ENCODE measurements at places on chromosomes 2 and 18.
A peak's percentile ranks its signal among the peaks of the same experiment; 100 is the strongest.

- no peak for DNase-seq
These were observed 139.6 kb downstream of the TRABD2A start for GRCh38 chr2:84741182-84741822.

DNA sequence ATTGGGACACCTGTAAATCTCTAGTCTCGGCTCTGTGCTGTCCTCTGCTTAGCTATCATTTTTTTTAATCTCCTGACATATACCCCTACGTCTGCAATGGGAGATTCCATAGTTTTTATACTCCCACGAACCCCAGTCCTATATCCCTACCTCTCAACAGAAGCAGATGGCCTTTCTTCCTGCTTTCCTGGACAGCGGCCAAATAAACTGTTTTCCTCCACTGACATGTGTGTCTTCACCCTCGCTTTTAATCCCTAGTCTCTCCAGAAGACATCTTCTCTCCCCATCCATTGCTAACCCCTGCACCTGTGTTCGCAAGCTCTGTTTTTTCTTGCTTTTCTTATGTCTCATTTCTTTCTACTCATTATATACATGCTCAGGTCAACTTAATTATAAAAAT, 395.4 kb downstream of the EPHA4 start:
- DNase-seq: no peak

DNA sequence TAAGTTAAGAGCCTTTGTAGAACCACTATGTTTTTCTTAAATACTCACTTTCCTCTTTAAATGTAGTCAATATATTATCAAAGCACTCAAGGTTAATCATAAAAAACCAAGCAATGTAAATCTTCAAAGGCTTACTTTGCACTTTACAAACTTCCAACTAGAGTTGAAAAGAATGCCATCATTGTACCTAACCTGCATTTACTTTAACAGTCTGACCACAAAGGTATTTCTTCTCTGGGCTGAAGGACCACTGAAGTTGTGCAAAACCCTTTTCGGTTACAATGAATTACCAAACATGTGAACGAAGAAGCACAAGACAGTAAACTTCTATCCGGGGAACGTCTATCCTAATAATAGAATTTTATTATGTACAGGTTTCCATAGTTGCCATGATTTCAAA, 3.0 kb downstream of the HNRNPLL start:
- no peak for DNase-seq

- no peak for DNase-seq
These were observed 317.4 kb upstream of the HNRNPA3 start for GRCh38 chr2:176895158-176895557.

DNA sequence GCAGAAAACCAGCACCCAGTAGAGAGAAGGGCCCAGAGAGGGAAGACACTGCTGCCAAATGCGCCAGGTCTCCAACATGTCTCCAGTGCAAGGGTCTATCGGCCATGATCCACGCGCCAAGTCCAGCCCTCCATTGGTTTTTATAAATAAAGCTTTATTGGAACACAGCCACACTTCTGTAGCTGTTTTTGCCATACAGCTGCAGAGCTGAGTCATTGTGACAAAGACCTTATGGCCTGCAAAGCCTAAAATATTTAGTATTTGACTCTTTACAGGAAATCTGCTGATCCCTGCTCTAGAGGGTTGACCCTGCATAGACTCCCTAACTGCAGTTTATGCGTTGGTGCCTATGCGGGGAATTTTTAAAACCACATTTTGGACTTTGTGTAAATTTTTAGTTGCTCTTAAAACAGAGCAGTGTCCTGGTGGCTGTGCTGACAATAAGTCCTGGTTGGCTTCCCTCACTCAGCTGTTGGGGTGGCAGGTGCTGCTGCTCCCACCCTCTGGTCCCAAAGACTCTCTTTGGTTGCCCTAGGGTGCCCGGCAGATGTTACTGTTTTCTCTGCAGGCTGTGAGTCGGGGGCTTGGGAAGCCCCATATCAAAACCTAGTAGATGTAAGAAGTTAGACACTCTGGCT, 154.9 kb downstream of the CTIF start:
- no peak for DNase-seq

- DNase-seq: no peak
These were observed 121.0 kb downstream of the KLHL29 start for GRCh38 chr2:23505984-23506380.

DNA sequence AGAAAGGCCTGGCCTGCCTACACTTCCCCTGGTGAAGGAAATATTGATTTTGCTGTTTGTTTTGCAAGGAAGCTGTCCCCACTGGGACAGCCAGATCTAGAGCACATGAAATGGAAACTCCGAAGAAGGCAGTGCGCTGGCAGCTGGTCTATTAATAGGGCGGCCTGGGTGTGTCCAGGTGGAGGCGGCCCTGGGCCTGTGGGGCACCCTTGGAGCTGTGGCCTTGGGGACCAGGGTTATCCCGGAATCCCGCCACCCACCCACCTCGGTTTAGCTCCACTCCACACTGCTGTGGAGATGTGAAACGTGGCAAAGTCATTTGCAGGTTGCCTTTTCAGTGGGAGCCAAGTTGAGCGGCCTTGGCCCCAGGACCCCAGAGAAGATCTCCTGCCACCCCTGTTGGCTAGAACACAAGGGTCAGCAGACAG, 204.3 kb downstream of the KLHL29 start:
- no peak for DNase-seq

GRCh38 chr2:179180242-179180641, 84.4 kb downstream of the SESTD1 start:
- no peak for DNase-seq

- no peak for DNase-seq
These were observed 185.7 kb downstream of the MTCL1 start for GRCh38 chr18:8890957-8891464.

DNA sequence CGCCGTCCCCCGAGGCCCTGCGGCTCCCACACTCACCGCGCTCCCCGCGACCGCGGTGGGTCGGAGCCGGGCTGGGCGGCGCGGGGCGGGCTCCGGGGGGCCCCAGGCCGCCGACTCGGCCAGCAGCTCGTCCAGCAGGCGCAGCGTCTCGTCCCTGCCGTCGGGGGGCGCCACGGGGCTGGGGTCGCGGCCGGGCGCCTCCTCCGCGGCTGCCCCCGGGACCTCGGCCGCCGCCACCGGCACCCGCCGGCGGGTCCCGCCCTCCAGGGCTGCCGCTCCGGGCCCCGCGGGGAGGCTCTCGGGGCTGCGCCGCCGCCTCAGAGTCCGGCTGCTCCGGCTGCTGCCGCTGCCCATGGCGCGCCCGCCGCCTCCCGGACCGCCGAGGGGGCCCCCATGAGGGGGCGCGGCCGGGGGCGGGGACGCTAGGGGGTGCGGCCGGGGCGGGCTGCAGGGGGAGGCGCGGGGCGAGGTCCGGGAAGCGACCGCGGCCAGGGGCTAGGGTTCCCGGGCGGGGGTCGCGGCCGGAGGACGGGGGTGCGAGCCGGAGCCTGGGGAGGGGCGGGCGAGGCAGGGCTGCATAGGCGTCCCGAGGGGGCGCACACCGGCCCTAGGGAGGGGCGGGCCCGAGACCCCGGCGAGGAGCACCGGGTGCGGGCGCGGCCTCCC, at the start of gene CYS1:
Gene CYS1, minus strand, starts transcription at position 542 of the 666 bp plus-strand sequence. Its CDS starts 188 bp downstream, at position 354.
- DNase-seq: peak; percentile 53

- DNase-seq: no peak
These were observed 79.1 kb downstream of the MOGAT1 start for GRCh38 chr2:222750533-222750932.

DNA sequence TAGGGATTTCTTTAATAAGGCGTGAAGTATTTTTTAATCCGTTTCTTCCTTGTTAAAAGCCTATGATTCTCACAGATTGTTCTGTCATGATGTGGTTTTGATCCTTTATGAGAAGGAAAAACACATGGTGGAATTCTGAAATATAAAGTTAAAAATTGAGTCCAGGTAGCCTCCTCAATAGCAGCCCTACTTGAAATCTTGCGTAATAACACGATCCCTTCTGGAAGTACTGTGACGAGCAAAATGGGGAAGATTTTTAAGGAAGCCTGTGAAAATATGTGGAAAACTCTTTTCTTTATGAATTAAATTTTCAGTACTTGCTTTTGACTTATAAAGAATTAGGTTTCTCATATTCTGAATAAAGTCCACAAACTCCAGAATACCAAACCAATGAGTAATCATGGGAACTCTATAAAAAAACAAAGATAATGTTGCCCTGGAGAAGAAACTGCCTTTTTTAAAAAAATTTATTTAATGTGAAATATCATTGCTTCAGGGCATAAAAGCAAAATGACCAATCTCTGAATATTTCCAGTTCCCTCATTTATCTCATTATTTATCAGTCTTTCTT, 476.4 kb upstream of the ZEB2 start:
- no peak for DNase-seq

DNA sequence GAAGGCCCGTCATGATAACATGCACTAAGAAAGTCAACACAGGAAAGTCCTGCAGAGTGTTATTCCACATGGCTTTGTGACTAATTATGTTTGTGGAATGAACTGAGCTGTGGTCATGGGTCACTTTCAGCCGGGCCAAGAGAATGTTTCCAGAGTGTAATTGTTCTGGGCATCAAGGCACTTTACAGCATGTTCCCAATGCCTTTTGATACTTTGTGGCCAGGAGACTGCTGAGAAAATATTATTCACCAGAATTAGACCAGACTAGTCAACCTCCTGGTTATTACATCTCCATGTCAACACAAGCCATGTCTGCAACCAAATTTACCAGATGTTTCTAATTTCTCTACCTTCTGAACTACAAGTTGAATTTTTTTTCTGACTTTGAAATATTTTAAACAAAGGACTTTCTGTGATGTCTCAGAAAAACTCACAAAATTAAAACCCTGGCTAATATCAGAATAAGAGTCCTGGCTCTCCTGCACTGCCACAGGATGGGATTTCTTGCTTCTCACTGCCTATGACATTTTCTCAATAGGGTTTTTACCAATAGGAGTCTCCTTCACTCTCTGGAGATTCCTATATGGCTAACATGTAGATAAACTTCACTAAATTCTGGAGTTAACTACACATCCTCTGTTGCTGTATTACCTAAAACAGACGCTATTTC, 90.6 kb upstream of the WDR75 start:
- DNase-seq: peak; percentile 36

DNA sequence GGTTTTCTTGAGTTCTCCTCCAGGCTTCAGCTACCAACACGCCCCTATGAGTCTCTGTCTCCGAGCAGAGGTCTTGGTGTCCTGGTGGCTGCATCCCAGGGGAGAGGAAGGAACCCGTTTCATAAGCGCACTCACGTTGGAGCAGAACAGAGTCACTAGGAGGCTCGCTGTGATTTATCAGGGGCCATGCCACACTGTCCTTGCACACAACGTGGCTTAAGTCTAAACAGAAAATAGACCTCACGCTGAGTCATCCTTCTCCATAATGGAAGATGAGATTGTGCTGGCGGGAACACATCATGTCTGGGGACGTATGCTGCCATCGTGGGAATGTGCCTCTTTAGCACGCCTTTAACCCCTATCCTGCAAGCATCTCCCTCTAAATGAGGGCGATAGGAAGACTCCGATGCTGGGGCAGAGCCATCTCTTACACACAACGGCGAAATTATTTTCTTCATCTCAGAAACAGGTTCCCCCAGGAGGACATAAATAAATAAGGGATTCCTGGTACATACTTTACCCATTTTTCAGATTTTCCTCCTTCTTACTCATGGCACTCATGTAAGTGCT, 211.4 kb downstream of the KLHL29 start:
- DNase-seq: no peak

DNA sequence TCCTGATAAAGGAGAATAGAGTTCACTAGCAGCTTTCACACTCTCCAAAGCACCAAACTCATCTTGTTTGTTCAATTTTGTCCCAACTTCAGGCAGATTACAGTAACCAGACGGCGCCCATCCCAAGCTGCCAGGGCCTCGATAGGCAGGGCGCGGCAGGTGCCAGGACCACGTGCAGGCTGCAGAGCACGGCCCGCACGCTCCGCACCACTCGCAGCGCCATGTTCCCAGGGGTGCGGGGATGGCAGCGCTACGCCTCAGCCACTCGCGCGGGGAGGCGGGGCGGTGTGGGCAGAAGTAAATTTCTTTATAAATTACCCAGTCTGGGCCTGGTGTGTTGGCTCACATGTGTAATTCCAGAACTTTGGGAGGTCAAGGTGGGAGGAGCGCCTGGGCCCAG, 30.3 kb upstream of the INO80D start:
- DNase-seq: no peak

DNA sequence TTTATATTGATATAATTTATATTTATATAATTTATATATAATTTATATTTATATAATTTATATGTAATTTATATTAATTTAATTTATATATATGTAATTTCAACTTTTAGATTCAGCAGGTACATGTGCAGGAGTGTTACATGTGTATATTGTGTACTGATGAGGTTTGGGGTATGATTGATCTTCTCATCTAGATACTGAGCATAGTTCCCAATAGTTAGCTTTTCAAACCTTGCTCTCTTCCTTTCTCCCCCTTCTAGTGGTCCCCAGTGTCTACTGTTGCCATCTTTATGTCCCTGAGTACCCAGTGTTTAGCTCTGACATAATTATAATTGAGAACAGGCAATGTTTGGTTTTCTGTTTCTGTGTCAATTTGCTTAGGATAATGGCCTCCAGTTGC, 1335.3 kb upstream of the CDH2 start:
- no peak for DNase-seq

- no peak for DNase-seq
These were observed 262.5 kb downstream of the CDH20 start for GRCh38 chr18:61595615-61596251.

DNA sequence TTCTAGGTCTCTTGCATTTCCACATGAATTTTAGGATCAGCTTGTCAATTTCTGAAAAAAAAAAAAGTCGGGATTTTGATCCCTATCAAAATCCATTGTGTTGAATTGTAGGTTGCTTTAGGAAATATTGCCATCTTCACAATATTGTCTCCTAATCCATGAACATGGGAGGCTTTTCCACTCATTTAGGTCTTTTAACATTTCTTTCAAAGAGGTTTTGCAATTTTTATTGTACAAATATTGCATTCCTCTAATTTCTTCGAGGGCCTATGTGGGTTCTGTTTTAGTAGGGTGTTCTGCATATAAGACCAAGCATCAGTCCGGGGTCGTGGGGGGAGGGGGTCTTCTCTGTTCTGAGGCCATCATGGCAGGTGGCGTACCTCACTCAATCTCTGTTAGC, 725 bp upstream of the LAMA3 start:
- DNase-seq: no peak

DNA sequence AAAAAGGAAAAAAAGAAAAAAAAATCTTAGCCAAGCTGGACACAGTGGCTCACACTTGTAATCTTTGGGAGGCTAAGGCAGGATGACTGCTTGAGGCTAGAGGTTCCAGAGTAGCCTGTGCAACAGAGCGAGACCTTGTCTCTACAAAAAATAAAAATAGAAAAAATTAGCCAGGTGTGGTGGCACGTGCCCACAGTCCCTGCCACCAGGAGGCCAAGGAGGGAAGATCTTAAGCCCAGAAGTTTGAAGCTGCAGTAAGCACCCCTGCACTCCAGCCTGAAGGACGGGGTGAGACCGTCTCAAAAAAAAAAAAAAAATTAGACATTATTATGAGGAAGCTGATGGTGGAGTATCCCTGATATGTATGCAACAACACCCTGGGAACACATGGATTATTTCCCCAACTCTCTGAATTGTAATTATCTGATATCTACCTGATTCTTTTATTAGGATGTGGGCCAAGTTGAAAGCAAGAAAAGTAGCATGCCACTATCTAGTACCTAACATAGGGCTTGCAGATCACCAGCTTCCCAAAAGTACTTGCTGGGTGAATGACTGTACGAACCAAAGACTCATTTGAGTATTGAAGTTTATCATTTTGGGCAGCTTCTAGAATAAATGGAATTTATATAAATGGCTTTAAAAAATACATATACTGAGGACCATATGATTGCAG, 140.9 kb downstream of the TCF4 start:
- no peak for DNase-seq

- DNase-seq: no peak
These were observed 167.7 kb downstream of the VAPA start for GRCh38 chr18:10081492-10081891.

GRCh38 chr2:128323555-128323931, 4.9 kb upstream of the HS6ST1 start:
- no peak for DNase-seq

Data from uterus (tissue), 4 donors.